ENCODE measurements at places on chromosomes 2 and 18. TPM values are rescaled to one million over a fixed set of nuclear protein-coding genes. Genes with fewer than 3 reads are reported as not detected.

GRCh38 chr18:70072678-70073077 is 125.0 kb upstream of the CD226 start:
- DNase-seq: no peak

DNA sequence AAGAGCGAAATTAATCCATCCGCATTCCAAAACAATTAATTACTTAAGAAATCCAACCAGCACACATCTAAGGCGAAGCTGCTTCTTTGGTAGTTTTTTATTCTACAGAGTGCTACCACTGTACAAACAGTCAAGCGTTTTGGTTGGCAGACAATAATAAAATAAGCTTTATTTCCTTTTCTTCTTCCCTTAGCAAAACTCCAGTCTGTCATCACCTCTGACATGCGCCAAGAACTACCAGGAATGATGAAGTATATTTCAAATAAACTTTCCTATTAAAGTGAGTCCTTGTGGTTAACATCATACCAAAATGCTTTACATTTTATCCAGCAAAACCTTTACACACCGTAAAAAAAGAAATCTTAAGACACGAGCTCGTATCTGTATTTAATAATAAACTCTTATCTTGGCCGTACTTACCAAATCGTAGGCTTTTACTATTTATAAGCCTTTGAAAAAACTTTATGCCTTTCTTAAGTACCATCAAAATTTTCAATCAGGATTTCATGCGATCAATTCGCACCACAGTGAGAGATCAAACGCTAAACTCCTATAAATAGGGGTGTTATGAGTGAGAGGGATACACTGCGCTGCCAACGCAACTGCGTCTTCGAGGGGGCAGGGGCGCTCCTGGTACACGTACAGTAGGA is 1.3 kb downstream of the ATL2 start:
- DNase-seq: peak; percentile 72

DNA sequence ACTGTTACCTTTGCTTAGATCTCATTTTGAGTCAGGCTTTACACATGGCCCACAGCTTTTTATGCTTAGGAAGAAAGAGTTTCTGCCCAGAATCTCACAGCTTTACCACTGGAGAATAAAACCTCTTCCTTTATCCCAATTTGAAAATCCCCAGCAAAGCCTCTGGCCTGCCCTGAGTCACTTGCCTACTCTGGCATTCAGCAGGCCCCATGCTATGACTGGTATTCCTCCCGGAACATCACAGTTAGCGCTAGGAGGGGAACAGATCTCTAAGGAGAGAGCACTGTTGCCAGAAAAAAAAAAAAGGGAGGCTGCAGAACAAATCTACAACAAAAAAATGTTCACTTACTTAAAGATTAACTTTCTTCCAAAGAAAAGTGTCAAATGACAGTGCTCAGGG is 152.9 kb upstream of the DNMT3A start:
- DNase-seq: no peak

The GREB1 gene
- total RNA-seq: 1.7 TPM

DNA sequence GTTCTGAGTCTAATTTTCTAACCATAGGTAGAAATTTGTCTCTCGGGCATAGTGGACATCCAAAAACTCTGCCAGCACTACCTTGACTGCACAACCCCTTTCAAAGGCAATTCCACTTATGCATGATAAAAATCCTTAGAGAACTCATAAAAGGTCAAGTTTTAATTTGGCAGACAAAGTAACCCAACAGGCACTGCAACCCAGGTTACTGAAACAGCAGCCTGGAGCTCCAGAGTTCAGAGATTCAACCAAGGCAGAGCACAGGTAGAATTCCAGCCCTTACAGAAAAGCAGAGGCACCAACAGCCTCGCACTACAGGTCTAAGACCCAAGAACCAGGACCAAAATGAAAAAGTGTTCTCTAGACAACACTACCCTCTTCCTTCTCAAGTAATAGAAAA is 1.8 kb downstream of the DTNB start:
- no peak for DNase-seq

- no peak for DNase-seq
Observed at GRCh38 chr2:207983641-207984042, 41.7 kb downstream of the PLEKHM3 start.

The ARHGAP28 gene
- 4.8 TPM for total RNA-seq

The ASIC4 gene
- total RNA-seq: not detected

GRCh38 chr2:163455815-163456214 is 280.0 kb downstream of the FIGN start:
- no peak for DNase-seq

DNA sequence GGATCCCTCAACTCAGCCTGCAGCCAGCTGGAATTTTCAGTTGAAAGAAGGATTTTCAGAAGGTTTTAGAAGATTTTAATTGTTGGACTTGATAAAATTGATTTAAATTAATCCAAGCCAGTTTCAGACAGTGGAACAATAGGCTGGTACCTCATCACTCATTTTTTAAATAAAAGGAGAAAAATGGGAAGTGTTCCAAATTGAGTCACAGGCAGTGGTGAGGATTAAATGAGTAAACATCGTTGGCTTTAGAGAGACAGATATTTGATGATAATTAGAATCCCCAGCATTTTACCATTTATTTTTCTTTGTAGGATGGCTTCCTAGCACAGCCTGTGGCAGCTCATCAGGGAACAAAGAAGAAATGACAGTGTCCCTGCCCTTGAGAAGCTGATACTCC is 7.4 kb downstream of the CXCR4 start:
- no peak for DNase-seq

- no peak for DNase-seq
Observed at GRCh38 chr18:13551841-13552733, 174.3 kb downstream of the FAM210A start.

DNA sequence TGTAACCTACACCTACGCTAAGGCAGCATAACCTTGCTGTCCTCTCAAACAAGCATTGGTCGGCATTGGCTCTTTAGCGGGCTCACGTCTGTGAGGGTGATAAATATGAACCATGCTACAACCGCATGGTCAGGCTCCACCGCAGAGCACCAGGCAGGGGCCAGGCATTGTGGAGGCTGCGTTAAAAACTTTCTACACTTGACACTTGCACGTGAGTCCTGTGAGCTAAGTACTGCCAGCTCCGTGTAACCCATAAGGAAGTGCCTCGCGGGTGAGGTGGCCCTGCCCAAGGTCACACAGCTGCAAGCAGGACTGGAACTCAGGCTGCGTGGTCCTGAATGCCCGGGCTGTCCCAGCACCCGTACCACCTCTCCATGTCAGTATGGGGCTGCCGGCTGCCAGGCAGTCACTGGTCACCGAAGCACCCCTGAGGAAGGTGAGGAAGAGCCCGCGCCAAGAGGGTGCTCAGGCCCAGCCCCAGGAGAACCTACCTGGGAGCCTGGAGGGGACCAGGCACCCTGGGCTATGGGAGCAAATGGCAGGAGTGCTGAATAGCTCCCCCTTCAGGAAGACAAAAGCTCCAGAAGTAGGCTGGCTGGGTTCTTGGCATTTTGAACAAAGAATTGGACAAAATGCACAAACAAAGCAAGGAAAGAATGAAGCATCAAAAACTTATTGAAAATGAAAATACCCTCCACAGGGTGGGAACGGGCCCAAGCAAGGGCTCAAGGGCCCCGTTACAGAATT is 271.1 kb upstream of the RAB6C start:
- no peak for DNase-seq

DNA sequence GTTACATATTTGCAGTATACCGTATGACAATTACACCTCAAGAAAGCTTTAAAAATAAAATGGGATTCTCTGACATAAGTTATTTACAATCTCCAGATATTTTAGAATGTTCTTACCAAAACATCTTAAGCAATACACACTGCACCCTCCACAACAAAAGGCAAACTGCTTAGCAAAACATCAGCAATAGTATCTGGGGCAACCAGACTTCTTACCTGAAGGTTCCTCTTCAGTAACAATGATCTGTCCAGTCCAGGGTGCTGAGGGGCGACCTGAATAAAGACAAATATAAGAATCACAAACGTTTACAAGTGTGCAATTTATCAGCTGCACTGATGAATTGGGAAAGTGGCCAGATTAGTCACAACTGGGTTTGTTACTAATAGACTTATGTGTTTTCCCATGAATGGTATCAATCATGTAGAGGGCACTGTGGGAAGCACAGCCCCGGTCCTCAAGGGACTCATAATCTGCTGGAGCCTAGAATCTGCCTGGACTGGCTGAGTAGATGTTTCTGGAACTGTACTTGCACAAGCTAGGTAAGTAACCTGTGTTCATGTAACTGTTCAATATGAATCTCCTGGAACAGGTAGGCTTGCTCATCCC is 70.7 kb downstream of the MYOM1 start:
- no peak for DNase-seq

DNA sequence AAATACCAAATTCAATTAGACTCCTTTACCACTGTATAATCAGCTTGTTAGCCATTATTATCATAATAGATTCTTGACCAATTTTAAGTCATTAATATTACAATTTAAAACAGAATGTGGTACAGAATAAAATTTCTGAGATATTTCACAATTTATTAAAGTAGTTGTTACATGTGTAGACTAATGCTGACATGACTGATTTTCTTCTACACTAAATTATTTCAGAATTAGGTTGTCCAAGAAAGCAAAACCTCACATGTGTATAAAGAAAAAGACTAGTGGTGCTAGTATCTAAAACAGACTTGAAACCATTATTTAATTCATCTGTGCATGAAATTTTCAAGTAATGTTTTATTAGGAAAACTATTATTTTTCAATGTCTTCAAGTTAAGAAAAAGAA is 79.2 kb upstream of the COL3A1 start:
- DNase-seq: no peak

The PDE6D gene
- 17.8 TPM for total RNA-seq

The SMAD7 gene
- 11.1 TPM for total RNA-seq

The RAB3GAP1 gene
- 44.9 TPM for total RNA-seq

GRCh38 chr2:80091237-80091636 is 213.3 kb downstream of the LRRTM1 start:
- DNase-seq: no peak

GRCh38 chr2:136141510-136142149 is 23.7 kb upstream of the CXCR4 start:
- DNase-seq: no peak

The PPP1R7 gene
- total RNA-seq: 65.7 TPM

- peak; percentile 18 for DNase-seq
Observed at GRCh38 chr2:42567806-42568400, 529 bp upstream of the MTA3 start.

The B3GNT7 gene
- 0.10 TPM for total RNA-seq

The TSGA10 gene
- 0.40 TPM for total RNA-seq

DNA sequence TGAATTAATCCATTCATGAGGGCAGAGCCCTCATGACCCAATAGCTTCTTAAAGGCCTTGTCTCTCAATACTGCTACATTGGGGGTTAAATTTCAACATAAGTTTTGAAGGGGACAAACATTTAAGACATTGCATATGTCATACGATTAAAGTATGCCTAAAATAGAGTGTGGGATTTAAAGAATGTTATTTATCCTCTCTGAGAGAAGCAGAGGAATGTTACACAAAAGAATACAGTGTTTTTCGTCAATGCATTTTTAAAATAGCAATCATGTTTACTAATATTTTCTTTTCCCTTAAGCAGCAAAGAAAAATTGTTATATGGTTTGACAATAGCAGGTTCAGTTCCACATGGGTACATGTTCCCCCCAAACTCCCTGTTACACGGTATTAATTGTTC is 363.1 kb downstream of the NUP35 start:
- no peak for DNase-seq

DNA sequence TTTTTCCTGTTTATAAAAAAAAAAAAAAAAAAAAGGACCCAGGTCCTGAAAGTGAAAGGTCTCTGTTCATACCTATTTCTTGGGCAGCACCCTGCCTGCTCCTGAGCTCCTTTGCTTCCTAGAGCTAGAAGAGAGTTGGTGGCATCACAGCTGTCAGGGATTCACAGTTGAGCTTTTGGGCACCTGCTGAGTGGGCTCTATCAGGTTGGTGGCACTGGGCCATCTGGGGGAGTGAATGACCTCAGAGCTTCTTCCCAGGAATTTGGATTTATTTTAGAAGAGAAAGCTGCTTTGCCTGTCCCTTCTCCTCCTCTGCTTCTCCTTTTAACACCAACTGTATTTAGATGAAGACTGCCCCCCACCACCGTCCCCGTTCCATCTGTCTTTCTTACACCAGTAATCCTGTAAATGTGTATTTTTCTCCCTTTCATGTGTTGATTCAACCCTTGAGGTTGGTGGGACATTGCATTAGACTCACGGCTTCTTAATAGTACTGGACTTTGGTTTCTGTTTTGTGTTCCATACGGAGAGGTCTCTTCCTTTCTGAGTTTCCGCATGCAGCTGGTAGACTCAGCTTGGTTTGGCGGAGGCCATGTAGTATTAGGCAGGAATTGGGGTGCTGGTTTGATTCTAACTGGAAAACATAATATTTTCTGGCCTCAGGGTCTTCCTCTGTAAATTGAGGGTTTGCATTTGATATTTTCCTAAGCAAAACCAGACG is 7.6 kb upstream of the MGAT5 start:
- DNase-seq: no peak

GRCh38 chr2:219980638-219981037 is 353.2 kb downstream of the SLC4A3 start:
- DNase-seq: no peak

The CDH19 gene
- total RNA-seq: 1.5 TPM

The TMEM131 gene
- total RNA-seq: 39.2 TPM

DNA sequence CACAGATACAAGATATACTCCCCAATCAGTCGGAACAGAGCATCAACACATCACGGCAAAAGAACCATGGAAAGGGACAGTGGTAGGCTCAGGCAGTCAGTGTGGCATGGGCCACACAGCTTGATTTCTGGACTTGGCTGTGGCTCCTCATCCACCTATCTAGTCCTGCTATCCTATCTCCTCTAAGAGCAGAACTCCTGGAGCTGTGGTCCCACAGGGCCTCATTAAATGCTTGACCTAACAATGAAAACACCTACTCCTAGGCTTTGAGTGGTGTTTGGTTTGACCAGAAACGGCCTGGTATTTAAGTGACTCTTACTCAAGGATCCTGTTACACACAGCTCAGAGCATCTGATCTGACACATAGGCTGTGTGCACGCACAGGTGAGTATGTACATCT is 33.6 kb upstream of the SMAD2 start:
- DNase-seq: no peak

DNA sequence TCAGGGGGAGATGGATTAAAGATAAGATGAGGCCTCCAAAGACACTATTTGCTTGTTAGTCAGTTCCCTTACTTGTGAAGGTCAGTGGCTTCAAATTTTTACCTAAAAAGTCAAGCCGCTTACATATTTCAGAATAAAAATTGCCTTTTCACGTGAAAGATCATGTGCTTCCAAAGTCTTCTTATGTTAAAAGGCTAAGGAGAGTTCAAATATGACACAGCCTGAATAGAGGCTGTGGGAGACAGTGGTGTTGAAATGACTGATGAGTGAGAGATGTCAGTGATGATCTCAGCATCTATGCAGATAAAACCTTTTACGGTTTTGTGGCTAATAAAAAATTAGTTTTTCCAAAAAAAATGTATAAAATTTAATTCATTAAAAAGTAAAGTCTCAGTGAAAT is 40.5 kb downstream of the UPP2 start:
- no peak for DNase-seq

GRCh38 chr2:218713922-218714321 is 3.3 kb downstream of the TTLL4 start:
- DNase-seq: no peak

- DNase-seq: no peak
Observed at GRCh38 chr2:199378948-199379650, 78.6 kb downstream of the SATB2 start.

Measured in gastrocnemius medialis (tissue), 4 donors.